HT-29 (cell line): ENCODE measurements at places on chromosomes 3 and 15. TPM values are rescaled to one million over a fixed set of nuclear protein-coding genes. Genes with fewer than 3 reads are reported as not detected.

HOMER2 gene
- 1.3 and 1.8 TPM in 2 replicates for total RNA-seq

TEX55 gene
- total RNA-seq: not detected in 2 replicates

C3orf22 gene
- not detected in 2 replicates for total RNA-seq

EEFSEC gene
- 16.8 and 22.0 TPM in 2 replicates for total RNA-seq

GRCh38 chr15:25504307-25504706 is 65.5 kb upstream of the UBE3A start:
- no peak for DNase-seq

GRCh38 chr15:69125236-69125635 is 35.2 kb upstream of the GLCE start:
- no peak for DNase-seq

DNA sequence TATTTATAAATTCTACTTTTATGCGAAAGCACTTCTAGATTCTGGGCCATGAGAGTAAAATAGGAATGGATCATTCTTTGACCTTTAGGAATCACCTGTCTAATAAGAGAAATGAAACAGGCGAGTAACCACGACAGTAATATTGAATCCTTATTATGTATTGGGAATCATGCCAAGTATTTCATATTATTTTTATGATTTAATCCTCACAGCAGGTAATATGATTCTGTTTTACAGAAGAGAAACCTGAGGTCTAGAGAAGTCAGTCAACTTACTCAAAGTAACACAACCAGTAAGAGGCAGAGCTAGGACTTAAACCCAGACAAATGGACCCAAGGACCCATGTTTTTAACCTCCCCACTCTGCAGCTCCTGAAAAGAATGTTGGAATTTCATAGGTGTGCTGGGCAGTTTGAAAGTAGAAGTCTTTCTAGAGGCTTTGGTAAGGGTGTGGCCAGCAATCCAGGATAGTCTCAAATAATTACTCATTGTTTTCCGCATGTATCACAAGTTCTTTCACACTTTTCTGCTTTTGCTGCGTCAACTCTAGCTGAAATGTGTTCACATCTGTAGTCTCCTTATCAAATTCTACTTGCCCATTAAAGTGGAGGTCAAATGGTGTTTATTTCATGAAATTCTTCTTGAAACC is 181.7 kb downstream of the TPRG1 start:
- DNase-seq: peak; percentile 20

DNA sequence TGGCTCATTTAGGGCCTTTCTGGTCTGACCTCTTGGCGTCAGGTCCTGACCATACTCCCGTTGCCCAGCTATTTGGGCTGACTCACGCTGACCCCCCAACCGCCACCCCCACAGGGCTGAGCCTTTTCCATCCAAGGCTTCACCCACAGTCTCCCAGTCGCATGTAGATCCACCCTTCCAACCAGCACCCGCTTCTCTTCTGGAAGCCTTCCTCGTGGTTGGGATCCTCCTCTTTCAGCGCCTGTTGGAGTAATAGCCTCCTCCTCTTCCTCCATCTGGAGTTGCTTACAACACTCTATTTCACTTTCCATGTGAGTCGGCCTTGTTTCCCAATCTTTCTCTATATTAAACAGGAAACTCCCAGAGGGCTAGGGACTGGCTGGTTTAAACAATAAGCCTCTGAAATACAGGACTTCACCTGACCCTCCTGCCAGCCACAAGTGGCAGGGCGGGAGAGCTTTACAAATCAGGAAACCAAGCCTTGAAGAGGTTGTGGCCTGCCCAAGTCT is 2.1 kb upstream of the ALAS1 start:
- DNase-seq: no peak

DNA sequence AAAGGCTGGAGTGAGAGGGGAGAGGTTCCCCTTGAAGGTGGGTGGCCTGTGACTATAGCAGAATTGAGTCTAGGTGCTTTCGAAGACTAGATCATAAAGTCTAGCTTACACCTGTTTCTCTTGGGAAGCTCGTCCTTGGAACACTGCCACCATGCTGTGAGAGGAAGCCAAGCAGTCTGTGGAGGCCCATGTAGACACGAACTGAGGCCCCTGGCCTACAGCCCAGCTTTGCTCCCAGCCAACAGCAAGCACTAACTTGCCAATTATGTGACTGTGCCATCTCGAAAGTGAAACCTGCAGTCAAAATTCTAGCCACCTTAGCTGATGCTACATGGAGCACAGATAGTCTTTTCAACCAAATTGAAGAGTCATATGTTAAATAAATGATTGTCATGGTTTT is 190.5 kb upstream of the NECTIN3 start:
- DNase-seq: peak; percentile 73

GRCh38 chr3:87674397-87675161 is 384.2 kb downstream of the CGGBP1 start:
- DNase-seq: no peak

DNA sequence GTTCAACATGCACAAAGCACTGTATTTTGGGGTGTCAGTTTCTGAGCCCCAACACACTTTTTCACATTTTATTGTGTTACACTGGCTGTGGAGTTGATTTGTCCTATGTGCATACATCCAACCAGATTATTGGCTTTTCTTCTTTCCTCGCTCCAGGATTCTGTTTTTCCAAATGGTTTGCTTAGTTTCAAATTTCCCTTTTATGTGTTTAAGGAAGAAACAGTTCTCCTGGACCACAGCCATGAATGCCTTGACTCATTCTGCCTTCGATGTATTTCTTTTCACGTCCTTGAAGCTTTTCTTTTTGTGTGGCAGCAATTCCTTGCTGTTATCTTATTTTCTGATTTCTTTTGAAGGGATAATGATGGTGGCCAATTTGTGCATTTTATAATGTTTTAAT is 53.8 kb downstream of the CACNA2D3 start:
- DNase-seq: no peak
